ENCODE measurements at places on chromosomes 3 and 15. TPM values are rescaled to one million over a fixed set of nuclear protein-coding genes. Genes with fewer than 3 reads are reported as not detected.

Gene POC1A
- 8.1 TPM for total RNA-seq

Gene PLA2G4B
- 4.0 TPM for total RNA-seq

Gene FOXB1
- total RNA-seq = not detected

Gene ZNF592
- 26.7 TPM for total RNA-seq

All from thoracic aorta (tissue), 2 donors.